Stomach (tissue), 19 donors: ENCODE measurements at places on chromosomes 7 and 10. TPM values are rescaled to one million over a fixed set of nuclear protein-coding genes. Genes with fewer than 3 reads are reported as not detected.
A peak's percentile ranks its signal among the peaks of the same experiment; 100 is the strongest.

GRCh38 chr10:132478341-132479023, 59.1 kb upstream of the INPP5A start:
- no peaks in the 10 kb centered on the region for H3K36me3 ChIP-seq
- DNase-seq, result no peak
- no peaks in the 10 kb centered on the region for H3K27me3 ChIP-seq
- peaks cover 5% of the 10 kb centered on the region for H3K4me1 ChIP-seq
- no peak overlapping the region for H3K4me3 ChIP-seq
- H3K27ac ChIP-seq, result no peak overlapping the region

Gene FGFR2
- total RNA-seq, result 17.1 TPM

- peak overlapping the region; percentile 33 for H3K27ac ChIP-seq
- peaks cover 49% of the 10 kb centered on the region for H3K4me1 ChIP-seq
- H3K27me3 ChIP-seq, result no peaks in the 10 kb centered on the region
Measured at GRCh38 chr10:69411476-69411875, 5.2 kb downstream of the TACR2 start.

Gene FAM131B
- 1.5 TPM for total RNA-seq

DNA sequence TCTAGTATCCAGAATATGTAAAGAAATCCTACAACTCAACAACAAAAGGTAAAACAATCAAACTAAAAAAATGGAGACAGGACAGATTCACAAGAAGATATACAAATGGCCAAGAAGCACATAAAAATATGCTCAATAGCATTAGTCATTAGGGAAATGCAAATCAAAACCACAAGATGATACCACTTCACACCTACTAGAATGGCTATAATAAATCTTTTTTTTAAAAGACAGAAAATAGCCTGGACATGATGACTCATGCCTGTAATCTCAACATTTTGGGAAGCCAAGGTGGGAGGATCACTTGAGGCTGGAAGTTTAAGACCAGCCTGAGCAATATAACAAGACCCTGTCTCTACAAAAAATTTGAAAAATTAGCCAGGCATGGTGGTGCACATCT, 27.9 kb upstream of the CHCHD3 start:
- H3K27me3 ChIP-seq, result peaks cover 10% of the 10 kb centered on the region
- no peaks in the 10 kb centered on the region for H3K36me3 ChIP-seq
- no peak for DNase-seq
- no peak overlapping the region for H3K4me3 ChIP-seq

GRCh38 chr7:84812021-84812420, 374.8 kb downstream of the SEMA3D start:
- H3K27me3 ChIP-seq, result no peaks in the 10 kb centered on the region
- peaks cover 8% of the 10 kb centered on the region for H3K4me1 ChIP-seq
- no peaks in the 10 kb centered on the region for H3K36me3 ChIP-seq
- H3K4me3 ChIP-seq, result no peak overlapping the region

DNA sequence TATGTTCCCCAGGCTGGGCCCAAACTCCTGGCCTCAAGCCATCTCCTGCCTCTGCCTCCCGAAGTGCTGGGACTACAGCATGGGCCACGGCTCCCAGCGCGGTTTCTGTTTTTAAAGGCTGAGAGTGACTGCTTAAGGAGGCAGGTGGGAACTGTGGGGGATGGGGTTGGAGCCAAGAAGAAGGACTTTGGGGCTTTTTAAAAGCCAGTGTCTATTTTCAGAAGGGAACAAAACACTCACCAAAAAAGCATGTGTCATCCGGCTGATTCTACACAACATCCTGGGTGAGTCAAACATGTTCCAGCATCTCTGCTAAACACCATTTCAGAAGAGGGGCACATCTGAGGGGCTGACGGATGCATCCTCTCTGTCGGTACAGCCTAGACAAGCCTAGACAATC, 824.5 kb downstream of the TYW1 start:
- no peaks in the 10 kb centered on the region for H3K27me3 ChIP-seq
- H3K4me1 ChIP-seq, result no peaks in the 10 kb centered on the region
- H3K36me3 ChIP-seq, result no peaks in the 10 kb centered on the region
- H3K27ac ChIP-seq, result no peak overlapping the region
